ENCODE measurements at places on chromosomes 11 and 22.

DNA sequence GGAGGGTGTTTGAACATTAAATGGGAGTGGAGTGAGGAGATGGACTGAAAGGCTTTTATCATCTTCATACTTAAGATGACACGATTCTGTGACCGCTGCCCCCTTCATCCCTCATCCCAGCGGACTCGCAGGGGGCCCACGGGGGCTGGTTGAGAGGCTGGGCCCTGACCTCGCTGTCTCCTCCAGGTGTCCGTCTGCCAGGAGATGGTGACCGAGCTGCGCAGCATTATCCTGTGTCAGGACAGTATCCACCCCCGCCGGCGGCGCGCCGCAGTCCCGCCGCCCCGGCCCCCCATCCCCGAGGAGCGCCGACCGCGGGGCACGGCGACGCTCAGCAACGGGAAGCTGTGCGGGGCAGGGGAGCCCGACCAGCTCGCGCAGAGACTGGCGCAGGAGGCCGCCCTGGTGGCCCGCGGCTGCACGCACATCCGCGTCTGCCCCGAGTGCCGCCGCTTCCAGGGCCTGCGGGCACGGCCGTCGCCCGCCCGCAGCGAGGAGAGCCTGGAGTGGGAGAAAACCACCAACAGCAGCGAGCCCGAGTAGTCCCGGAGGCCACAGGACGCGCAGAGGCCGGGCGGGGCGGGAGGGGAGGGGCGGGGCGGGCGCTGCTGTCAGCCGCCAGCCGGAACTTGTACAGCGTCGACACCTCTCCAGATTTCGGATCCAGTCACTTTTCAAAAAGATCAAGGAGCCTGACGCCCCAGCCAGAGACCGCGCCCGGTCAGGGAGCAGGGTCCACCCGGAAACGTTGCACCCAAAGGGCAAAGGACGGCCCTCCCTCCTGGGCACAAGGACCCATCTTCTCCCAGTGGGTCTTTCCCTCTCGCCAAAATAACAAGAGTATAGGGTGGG is 38.0 kb upstream of the TBCEL start:
- DNase-seq = peak; percentile 41

- no peak for DNase-seq
Observed at GRCh38 chr11:2779499-2779980, 79.7 kb upstream of the KCNQ1OT1 start.

- DNase-seq = no peak
Observed at GRCh38 chr11:127559978-127560377, 559.4 kb upstream of the KIRREL3 start.

GRCh38 chr11:74282914-74283371 is 28.5 kb downstream of the P4HA3 start:
- DNase-seq = no peak

GRCh38 chr11:72773291-72773690 is 20.6 kb downstream of the STARD10 start:
- DNase-seq = no peak

GRCh38 chr11:126700768-126701519 is 299.6 kb downstream of the KIRREL3 start:
- DNase-seq = no peak

- no peak for DNase-seq
Observed at GRCh38 chr11:122168218-122168617, 52.2 kb upstream of the BLID start.

DNA sequence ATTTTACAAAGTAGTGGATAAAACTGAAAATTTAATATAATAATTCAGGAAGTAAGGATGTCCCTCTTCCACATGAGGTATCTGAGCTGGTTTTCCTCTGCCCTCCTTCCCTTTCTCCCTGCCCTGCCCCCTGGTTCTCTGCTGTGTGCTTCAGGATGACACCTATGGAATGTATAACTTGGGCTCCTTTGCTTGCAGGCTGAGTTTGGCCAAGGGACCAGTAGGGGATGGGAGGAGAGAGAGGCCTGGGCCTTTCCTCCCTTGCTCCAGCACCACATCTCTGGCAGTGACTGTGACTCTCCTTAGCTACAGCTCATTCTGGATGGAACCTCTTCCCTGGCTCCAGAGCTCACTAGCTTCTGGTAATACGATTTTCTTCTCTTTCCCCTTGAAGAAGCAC is 10.1 kb downstream of the IRAG1 start:
- no peak for DNase-seq

- no peak for DNase-seq
Observed at GRCh38 chr11:68460741-68461574, at the start of gene PPP6R3. Gene PPP6R3 (plus strand): TSS chr11:68460752. CDS start chr11:68537665, 76,913 bp downstream.

DNA sequence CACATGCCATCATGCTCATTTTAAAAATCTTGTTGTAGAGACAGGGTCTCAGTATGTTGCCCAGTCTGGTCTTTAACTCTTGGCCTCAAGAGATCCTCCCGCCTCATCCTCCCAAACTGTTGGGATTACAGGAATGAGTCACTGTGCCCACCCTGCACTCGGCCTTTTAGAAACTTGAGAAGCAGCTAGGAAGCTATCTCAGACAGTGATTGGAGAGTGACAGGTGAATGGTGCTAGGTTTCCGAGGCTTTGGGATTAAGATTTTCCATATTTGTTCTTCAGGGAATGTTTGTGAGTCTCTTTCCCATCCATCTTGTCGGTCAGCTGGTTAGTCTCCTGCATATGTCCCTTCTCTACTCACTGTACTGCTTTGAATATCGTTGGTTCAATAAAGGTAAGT is 10.5 kb downstream of the EI24 start:
- DNase-seq = no peak

GRCh38 chr11:64850979-64851567 is 6.6 kb upstream of the CDC42BPG start:
- peak; percentile 93 for DNase-seq

GRCh38 chr11:64233913-64234586 is at the start of gene VEGFB:
Gene VEGFB (plus strand): TSS chr11:64234584. CDS start chr11:64234834, 250 bp downstream.
- peak; percentile 81 for DNase-seq

DNA sequence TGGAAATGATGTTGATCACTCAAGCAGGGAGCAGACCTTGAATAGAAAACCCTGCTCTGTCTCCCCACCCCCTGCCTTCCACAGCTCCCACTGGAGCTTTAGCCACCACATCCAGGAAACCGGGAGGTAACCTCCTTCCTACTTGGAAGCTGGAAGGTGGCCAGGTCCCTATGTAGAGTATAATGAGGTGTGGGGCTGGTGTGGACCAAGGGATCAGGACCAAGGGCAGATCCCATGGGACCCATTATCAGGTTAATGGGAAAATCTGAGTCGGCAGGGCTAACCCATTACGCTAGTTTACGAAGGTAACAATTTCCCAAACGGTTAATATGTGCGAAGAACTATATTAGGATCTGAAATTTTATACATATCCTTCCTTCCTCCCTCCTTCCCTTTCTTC is 321.9 kb downstream of the MIAT start:
- DNase-seq = no peak

GRCh38 chr11:58530236-58530635 is 22.3 kb upstream of the OR5B21 start:
- DNase-seq = peak; percentile 42

DNA sequence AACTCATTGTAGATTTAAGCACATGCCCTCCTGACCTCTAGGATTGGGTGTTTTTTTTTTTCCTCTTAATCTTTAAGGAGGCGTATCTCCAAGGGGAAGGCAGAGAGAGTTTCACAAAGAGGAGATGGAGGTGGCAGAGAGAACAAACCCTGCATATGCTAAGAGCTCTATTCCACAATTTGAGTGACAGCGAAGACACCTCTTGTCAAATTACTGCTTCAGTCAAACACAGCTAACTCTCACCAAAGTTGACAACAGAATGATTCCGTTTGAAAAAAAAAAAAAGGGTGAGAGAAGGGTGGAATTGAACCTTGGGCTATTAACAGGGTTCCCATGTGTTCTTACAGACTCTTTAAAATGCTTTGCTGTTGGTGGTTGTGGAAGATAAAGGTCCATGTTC is 112.6 kb downstream of the NXPE2 start:
- DNase-seq = no peak

DNA sequence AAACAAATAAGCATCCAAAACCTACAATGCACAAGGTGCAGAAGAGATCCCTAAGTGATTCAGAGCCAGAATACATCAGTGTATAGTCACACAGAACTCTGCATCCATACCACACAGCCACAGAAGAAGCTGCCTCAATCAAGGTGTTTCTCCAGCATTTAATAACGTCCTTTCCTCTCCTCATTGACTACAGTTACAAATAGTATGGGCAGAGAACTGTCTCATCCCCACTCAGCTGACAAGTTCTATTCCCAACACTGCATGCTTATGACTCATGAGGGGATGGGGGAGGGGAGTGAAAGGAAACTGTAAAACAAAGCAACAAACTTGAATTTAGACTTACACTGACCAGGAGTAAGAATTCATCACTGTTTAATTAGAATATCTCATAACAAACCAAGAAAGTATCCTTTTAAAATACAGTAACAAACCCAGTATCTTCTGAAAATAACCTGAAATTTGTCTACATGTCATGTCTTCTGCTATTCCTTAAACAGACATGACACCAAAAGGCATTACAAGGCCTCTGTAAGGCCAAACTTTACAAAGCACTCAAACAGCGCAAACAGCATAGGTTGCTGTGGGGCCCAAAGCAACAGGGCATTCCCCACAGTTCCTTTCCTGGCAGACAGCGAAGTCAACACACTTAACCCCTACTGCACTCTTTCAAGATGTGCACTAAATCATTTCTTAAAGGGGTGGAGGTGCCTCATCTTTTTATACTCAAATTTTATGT is 29.3 kb downstream of the CELF1 start:
- DNase-seq = peak; percentile 49

DNA sequence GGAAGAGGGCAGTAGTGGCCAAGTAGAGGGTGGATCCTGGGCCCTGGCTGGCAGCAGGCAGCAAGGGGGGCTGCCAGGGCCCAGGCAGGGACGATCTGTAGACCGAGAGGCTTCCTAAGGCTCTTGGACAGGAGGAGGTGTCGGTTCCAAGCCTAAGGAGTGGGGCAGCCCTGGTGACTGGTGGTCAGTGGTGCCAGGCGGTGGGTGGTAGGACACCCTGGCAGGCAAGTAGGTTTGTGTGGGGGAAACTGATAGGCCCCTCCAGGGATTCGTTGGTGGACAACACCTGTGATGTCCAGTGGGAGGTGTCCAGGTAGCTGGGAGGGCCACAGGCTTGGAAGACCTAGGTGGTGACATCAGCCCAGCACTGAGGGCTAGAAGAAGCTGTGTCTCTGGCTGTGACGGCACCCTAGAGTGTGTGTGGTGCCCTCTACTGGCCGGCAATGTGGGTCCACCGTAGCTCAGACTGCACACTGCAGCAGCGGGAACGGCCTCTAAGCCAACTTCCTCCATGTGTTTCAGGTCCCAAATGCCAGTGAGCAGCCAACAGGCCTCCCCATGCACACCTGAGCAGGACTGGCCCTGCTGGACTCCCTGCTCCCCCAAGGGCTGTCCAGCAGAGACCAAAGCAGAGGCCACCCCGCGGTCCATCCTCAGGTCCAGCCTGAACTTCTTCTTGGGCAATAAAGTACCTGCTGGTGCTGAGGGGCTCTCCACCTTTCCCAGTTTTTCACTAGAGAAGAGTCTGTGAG is 9.4 kb upstream of the SAMM50 start:
- peak; percentile 70 for DNase-seq

DNA sequence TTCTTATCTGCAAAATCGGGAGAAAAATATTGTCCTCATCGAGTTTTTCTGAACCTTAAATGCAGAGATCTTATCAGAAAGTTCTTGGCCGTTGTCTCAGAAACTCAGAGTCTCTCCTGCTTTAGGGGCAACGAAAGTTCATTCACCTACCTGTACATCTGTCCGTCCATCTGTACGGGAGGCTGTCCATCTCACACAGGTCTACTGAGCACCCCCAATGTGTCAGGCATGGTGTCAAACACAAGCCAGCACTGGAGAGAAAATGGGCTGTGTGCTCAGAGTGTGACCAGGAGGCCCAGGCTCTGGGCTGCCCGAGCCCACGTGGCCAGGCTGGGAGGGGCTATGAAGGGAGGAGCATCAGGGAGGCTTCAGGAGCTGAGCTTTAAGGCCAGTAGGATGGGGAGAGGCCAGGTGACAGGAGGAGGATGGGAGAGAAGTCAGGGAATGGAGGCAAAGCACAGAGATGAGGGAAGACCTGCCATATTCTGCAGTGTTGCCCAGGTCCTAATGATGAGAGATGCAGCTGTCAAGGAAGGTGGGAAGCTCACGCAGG is 62.4 kb upstream of the MYEOV start:
- no peak for DNase-seq

DNA sequence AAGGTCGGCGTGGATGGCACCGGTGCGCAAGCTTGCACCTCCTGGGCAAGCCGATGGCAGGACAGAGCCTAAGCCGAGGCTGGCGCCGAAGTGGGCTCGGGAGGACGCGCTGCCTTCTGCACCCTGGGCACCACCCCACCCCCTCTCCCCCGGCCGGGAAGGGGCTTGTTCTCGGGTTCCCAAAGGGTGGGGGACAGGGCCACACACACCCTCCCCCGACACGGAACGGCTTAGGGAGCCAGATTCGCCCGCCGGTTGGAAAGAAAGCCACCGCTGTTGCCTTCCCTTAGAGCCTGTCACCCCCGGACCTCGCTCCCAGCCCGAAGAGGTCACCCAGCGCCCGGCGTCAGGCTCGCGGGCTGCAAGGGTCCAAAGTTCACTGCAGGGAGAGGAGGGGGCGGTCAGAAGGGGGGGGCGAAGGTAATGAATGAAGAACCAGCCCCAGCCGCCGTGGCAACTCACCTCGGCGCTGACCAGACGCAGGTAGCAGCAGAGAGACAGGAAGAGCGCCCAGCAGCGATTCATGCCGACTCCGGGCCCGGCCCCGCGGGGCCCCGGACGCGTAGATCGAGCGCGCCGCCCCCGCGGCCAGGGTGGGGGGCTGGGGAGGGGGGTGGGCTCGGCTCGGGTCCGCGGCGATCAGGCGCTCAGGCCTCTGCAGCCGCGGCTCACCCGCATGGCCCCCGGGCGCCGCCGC is 1.2 kb downstream of the PDGFB start:
- DNase-seq = peak; percentile 45

- DNase-seq = no peak
Observed at GRCh38 chr22:33013531-33014162, 44.5 kb downstream of the SYN3 start.

- no peak for DNase-seq
Observed at GRCh38 chr11:122963961-122964360, 17.7 kb downstream of the BSX start.

DNA sequence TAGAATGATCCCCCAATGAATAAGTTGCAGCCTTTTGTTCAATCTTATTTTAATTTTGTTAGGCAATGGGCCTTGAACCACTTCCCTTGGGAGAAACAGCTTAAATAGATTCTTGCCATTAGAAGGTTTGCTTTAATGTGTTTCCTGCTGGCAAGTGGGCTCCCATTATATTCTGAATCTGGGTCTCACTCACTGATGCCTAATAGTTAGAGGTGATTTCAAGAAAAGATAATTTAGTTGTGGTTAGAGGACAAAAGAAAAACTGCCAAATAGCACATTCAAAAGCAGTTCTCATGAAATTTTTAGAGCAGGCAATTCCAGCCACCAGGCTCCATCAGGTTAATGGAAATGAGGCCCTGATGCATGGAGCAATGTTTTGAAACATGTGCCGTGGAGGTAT is 362.6 kb upstream of the CHORDC1 start:
- DNase-seq = no peak

DNA sequence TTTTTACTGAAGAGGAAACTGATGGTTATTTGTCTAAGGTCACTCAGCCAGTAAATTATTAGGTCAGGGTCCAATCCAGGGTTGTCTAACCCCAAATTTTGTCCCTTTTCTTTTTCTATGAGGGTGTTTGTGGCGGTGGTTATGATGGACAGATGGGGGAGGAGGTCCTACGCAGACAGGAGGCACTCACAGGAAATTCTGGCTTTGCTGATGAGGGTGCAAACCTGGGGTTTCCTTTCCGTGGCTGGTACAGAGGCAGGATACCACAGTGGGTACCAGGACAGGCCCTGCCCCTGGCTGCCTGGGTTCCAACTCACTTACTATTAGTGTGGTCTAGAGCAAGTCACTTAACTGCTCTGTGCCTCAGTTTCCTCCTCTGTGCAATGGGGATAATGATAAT is 91.0 kb downstream of the RRM1 start:
- no peak for DNase-seq
